SK-N-MC (cell line): ENCODE measurements at places on chromosomes 16 and 17.

GRCh38 chr16:2214719-2214968, at the start of gene PGP:
PGP (minus strand) TSS chr16:2214840; CDS start chr16:2214777, 63 bp downstream.
- no peak for DNase-seq

DNA sequence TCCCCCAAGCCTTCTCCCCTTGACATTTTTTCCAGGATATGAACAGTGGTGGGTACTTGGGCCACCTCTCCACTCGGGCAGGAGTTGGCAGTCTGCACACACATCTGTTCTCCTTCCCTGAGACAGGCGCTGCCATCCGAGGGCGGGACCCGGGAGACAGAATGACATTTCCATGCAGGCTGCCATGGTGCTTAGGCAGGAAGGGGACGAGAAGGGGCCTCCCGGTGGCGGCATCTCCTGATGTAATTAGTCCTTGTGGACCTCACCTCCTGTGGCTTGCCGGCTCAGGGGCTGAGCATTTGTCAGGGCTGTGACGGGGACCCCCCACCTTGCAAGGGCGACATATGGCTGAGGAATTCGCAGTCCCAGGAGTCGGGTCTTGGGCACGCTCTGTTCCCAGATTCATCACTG, 197.2 kb downstream of the FOXL1 start:
- DNase-seq: no peak

GRCh38 chr16:35754391-35755369, 2295.3 kb downstream of the TP53TG3F start:
- no peak for DNase-seq

- DNase-seq: no peak
Measured at GRCh38 chr17:15507896-15508295, 40.5 kb upstream of the CDRT4 start.

- no peak for DNase-seq
Measured at GRCh38 chr17:50177476-50177875, 11.7 kb downstream of the SGCA start.

- DNase-seq: no peak
Measured at GRCh38 chr16:17211797-17212196, 259.0 kb downstream of the XYLT1 start.

- no peak for DNase-seq
Measured at GRCh38 chr17:801660-802059, 19.5 kb downstream of the MRM3 start.

GRCh38 chr16:70713342-70713741, 27.5 kb upstream of the MTSS2 start:
- no peak for DNase-seq

GRCh38 chr16:85888405-85889331, 10.3 kb upstream of the IRF8 start:
- DNase-seq: no peak

GRCh38 chr17:38741921-38742410, 6.2 kb downstream of the PCGF2 start:
- no peak for DNase-seq

DNA sequence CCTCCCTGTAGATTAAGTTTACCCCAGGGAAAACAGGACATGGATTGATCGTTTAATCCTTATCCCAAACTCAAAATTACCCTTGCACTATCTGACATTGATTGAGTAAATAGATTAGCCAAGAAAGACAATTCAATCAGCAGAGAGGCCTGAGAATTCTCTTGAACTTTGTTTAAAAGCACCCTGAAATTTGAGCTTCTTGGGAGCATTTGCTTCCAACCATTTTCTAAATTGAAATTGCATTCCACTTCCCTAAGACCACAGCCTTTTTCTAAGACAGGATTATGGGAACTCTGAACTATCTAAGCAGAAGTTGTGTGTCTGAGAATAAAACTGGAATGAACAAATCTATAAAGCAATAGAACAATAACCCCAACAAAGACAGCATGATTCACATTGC, 76.6 kb upstream of the TNRC6A start:
- no peak for DNase-seq

DNA sequence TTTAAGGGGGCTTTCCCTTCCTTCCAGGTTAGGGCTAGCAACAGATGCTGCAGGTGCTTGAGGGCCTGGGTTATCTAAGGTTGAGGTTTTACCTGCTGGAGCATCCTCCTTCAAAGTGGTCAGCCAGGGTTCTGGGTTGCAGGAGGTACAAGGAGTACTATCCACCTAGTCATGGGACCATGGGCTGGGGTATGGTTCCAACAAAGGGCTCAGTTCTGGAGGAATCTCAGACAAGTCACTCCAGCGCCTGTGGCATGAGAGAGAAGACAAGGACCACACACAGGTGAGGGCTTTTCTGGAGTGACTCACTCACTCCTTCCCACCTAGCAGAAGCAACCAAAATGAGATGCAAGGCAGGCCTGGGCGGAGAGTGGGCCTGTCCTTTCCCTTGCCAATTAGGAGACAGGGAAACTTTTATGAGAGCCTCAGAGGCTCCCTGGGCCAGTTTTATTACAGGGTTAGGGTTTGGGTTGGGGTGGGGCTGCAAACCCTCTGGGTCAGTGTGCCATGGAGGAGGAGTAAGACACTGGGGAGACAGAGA, 2.2 kb downstream of the MYO19 start:
- no peak for DNase-seq

DNA sequence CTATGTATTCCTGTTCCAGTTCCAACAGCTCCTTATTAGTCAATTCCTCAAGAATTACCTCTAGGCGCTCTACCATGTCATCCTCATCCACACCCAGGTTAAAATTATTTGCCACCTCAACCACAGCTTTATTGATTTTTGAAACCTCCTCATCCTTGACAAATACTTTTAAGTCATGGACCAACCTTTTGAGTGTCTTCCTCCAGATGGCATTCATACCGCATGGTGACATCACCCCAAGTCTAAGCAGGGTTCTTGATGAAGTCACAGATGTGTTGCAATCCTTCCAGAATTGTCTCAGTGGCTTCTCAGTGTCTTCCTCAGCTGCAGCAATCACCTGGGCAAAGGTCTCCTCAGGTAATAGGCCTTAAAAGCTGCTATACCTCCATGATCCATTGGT, 40.1 kb downstream of the BCL7C start:
- DNase-seq: no peak

DNA sequence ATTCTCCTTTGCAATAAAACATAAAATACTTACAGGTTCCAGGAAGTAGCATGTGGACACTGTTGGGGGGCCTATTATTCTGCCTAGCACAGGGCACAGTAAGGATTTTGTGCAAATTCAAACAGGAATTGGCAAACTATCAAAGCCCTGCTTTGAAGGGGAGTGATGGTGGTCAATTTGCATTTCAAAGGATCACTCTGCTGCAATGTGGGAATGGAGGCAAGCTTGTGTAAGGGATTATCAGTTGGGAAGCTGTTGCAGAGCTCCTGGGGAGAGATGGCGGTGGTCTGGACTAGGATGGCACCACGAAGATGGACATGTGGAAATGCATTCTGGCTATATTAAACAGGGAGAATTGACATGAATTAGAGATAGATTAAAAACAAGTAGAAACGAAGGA, 990.7 kb upstream of the RBFOX1 start:
- no peak for DNase-seq

- no peak for DNase-seq
Measured at GRCh38 chr17:74875155-74875976, 2.6 kb upstream of the FDXR start.
